Stimulated activated CD4-positive, alpha-beta T cell treated with anti-CD3 and anti-CD28 coated beads, Interleukin-4, amount 100 ng/mL, for 48 hours (primary cell): ENCODE measurements at places on chromosomes 3 and 15.

GRCh38 chr3:66756468-66757036 lies 241.6 kb upstream of the KBTBD8 start:
- no peak for DNase-seq

GRCh38 chr3:165133188-165133899 lies 55.0 kb upstream of the SI start:
- no peak for DNase-seq

DNA sequence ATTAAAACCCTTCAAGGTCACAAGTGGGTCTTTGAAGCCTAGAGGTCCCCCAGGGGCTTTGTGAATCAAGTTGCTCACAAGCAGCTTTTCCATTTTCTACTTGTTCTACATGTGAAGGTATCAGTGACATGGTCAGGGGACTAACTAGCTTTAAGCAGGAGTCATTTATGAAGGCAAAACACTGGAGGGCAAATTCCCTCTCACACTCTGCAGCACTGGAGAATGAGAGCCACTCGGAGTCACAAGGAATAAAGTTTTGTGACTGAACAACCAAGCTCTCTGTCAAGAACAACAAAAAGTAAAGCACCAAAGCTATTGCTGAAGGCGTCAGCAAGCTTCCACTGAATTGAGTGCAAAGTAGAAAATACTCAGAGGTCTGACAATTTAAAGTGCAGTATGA lies 609.0 kb downstream of the EDEM1 start:
- DNase-seq, result no peak

GRCh38 chr3:42402394-42403096 lies 7.9 kb downstream of the LYZL4 start:
- DNase-seq, result no peak

GRCh38 chr15:78418686-78419085 lies 19.3 kb upstream of the IREB2 start:
- DNase-seq, result no peak

DNA sequence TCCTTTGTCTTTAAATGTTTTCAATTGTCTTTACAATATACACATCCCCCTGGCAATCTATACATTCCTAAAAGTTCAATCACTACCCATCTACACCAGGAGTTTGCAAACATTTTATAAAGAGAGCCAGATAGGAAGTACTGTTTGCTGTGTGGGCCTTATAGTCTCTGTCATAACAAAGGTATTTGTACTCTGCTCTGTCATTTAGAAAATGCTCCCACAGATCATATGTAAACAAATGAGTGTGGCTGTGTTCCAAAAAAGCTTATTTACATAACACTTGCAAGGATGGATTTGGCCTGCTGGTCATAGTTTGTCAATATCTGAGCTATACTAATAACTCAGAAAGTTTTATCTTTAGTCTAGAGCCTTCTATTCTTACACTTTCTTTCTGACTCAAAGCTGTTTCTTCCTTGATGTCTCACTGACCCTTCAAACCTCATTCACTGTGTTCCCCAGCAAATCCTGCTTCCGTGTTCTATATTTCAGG lies 511.9 kb downstream of the GBE1 start:
- no peak for DNase-seq

DNA sequence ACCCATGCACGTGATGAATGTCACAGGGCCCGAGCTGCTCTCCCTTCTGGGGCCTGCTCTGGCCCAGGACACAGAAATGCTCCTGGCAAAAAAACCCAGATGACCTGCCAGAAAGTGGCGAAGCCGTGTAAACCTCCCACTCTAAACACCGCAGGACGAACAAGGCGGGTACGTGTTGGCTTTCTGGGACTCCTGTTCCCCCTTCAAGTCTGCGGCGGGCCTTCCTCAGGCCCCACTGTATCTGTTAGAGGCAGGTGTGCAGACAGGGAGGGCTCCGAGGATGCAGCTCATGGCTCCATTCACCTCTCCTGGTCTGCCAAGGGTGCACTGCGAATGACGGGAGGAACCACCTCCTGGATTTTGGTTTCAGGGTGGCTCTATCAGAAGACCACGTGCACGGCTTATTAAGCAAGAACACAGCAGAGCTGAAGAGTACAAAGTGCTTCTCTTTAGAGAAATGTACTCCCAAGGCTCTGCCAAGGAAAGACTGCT lies 173.8 kb downstream of the ADAMTS17 start:
- DNase-seq, result no peak
